ENCODE measurements at places on chromosomes 2 and 18.

DNA sequence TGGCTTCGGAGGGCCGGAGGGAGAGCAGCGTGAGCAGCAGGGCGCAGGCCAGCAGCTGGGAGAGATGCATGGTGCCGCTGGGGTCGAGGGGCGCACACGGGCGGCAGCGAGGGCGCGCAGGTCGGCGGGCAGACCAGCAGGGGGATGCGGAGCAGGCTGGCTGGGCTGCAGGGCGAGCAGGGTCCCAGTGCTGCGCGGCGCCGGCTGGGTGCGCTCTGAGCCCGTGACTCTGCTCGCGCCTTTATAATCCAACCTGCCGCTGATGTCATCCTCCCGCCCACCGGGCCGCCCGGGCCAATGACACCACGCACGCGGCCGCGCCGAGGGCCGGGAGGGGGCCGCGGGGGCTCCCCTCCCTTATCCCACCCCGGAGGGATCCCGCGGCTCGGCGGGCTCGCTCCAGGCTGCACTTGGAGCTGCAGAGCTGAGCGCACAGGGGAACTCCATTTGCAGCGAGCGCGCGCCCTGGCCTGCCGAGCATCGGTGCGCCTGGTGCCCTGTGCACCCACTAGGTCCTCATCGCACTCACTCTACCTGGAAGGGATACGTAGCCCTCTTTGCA, at the start of gene NPPC:
Gene NPPC (minus strand): TSS at position 217 of the 562 bp plus-strand sequence. CDS start 147 bp downstream, at position 70.
- DNase-seq = no peak

- DNase-seq = no peak
Measured at GRCh38 chr18:24432618-24433017, 6.1 kb downstream of the IMPACT start.

DNA sequence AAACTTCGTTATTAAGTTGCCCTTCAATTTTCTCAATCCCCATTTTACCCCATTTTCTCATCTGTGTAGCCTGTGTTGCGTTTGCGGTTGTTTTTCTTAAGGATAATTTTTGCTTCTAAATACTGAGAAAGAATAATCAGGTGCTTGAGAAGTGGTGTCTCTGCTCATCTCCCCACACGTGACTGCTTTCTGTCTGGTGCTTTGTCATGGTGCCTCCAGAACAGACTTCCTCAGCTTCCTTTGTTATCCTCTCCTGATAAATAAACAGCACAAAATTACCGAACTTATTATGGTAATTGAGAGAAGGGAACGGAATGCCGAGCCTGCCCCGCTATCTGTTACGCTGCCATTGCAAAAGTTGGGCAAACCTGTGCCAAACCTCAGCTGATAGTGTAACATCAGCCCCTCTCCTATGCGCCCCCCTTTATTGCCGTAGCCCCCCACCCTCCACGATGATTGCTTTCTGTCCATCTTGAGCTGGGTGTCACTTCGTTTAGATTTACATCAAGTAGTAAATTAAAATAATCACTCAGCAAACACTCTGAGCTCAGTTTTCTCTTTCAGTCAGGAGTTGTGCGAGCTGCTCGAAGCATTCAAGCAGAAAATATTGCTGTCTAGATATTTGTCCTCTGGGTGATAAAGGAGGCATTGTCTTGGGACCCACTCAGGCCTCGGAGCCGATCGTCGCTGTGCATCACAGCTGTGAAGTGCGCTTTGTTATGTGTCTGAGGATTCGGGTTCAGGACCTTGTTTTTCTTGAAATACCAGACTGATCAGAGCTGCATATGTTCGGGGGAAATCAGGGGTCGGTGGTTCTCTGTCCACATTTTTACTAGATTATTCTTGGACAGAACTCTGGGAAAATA, 1008.5 kb upstream of the FANCL start:
- DNase-seq = peak; percentile 51

- DNase-seq = peak; percentile 50
Measured at GRCh38 chr18:58045242-58046092, 1.4 kb downstream of the NEDD4L start.

GRCh38 chr2:230068016-230068650, 591 bp downstream of the SLC16A14 start:
- DNase-seq = no peak

GRCh38 chr2:20641123-20641985, 9.5 kb downstream of the HS1BP3 start:
- no peak for DNase-seq

- DNase-seq = no peak
Measured at GRCh38 chr2:150482111-150482510, 5.4 kb downstream of the RND3 start.

DNA sequence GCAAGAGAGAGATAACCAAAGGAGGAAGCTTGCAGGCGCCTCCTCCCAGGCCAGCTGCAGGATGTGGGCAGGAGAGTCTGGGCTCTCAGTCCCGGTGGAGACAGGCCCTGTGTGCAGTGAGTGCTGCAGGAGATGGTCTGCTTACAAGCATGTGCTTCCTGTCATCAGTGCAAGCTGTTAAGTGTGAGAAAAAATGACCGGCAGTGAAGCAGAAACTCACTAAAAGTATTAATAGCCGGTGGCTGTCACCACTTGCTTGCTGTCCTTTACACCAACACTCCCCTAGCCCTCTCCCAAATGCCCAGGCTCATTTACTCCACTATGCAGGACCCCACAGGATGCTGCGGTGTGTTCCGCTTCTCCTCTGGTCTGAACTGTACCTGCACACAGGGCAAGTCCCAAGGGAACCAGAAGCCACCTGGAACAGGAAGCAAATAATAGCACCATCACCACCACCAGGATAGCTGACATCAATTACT, 435.6 kb upstream of the HS6ST1 start:
- DNase-seq = no peak

DNA sequence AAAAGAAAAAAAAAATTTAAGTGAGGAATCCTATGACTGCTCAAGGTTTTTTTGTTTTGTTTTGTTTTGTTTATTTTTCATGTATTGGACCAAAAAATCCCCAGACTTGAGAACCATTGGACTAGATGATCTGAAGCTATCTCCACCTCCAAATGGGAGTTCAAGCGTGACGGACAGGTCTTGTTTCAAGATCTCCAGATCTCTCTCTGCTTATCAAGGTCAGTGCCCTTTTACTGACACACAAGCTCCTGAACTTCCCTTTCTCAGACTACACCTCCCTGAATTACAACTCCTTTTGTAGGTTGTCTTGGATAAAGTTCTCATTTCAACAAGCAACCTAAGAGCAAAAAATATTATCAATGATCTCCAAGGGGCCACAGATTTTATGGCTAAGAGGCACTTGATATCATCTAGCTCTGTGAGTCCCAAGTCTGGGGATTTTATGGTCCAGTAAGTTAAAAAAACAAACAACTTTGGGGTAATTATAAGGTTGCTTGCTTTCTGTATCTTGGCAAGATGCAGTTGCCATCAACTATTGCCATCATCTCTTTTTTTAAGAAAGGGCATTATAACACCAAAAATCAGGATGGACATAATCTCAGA, 396.0 kb upstream of the ATP5MC3 start:
- no peak for DNase-seq

DNA sequence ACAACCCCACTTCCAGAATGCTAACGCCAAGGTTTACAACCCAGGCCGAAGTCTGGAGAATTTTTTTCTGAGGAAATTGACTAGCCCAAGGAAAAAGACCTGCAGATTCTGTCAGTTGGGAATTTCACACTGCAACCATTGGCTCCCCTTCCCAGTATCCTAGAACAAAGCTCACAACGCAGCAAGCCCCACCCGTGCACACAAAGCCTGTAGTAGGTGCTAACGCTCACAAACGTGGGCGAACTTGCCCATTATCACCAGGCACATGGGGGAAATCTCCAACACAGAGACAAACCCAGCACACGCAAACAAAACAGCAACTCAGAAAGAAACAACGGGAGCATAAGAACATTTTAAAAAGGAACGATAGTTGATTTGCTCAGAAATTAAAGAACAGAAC, 265.1 kb downstream of the EIPR1 start:
- no peak for DNase-seq

DNA sequence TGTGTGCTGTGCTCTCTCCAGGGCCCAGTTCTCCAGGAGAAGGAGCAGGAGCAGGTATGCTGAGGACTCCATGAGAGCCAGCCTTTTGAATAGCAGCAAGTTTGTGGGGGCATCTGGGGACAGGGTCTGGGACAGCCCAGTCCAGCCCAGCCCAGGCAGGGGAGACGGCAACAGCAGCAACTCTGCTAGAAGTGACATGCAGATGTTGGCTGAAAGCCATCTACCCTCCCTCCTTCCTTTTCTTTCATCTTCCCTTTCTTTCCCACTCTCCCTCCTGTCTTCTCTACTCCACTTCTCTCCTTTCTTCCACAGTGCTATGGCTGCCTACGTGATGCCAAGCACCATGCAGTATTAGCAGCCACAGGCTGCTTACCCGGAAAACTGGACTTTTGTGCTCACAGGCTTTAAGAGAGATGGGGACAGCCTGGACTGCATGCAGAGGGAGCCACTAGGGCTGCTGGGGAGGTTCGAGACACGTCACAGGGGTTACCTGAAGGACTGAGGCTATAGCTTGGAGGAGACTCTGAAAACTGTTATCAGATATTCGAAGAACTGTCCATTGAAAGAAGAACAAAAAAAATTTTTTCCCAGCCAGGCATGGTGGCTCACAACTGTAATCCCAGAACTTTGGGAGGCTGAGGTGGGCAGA, 23.8 kb upstream of the YWHAQ start:
- DNase-seq = no peak

- no peak for DNase-seq
Measured at GRCh38 chr2:42050703-42051542, 3.1 kb downstream of the PKDCC start.

DNA sequence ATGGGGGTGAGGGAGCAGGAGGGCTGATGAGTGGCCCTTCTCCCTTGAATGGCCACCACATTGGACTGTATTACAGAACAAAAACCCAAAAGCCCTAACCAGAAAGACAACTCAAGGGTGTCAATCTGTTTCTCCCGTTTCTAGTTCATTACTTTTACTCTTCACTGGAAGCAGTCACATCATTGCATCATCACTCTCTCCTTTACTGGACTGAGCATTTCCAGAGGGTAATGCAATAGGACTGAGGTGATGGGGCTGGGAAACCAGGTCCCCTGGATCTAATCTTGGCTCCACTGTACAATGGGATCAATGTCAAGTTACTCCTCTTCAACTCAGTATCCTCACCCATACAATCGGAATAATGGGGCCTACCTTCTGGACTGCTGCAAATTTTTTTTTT, 56.1 kb downstream of the BCL2 start:
- DNase-seq = no peak

- no peak for DNase-seq
Measured at GRCh38 chr18:44474591-44474990, 206.1 kb upstream of the SETBP1 start.

DNA sequence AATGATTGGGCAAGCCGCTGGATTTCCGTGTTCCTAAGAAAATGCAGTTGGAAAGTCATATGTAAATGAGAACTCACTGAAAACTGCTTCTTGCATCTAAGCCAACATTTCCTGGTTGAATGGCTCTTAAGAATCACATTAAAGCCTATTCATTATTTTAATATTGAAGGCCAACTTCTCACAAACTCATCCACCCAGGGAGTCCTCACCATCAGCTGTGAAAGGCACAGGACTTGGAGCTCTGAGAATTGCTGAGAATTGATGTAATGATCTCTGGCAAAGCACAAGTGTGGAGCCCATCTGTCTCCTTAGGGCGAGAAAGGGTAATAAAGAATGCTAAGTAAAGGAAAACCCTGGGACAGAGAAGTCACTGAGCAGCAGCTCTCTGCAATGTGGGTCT, 55.9 kb upstream of the APCDD1 start:
- no peak for DNase-seq

DNA sequence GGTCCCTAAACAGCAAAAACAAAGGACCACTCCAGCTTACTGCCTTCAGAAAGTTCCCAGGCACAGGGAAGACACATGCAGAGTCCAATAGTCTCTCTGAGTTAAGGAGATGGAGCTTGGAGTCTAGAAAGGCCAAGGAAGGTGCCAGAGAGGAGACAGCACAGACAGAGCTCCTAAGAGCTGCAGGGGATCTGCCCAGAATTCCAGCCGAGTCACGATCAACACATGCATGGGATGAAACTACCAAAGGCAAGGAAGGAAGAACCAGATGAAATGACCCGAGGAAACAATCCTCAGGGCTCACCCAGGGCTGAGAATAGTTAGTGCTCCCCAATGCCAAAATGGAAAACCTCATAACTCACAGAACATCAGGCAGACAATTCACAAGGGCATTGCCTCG, 15.4 kb downstream of the METTL4 start:
- DNase-seq = no peak

DNA sequence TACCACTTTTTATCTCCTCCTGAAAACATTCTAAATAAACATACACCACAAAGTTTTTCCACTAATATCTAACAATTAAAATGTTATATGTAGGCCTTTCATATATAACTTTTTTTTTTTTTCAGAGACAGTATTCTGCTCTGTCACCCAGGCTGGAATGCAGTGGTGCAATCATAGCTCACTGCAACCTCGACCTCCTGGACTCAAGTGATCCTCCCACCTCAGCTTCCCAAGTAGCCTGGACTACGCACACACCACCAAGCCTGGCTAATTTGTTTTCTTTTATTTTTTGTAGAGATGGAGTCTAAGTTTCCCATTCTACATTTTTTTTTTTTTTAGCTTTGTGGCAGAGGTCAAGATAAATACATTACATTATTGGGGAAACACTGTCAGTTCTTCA, 1612.6 kb upstream of the NXPH2 start:
- no peak for DNase-seq

- DNase-seq = no peak
Measured at GRCh38 chr2:109404681-109405080, 209.1 kb downstream of the SEPTIN10 start.

DNA sequence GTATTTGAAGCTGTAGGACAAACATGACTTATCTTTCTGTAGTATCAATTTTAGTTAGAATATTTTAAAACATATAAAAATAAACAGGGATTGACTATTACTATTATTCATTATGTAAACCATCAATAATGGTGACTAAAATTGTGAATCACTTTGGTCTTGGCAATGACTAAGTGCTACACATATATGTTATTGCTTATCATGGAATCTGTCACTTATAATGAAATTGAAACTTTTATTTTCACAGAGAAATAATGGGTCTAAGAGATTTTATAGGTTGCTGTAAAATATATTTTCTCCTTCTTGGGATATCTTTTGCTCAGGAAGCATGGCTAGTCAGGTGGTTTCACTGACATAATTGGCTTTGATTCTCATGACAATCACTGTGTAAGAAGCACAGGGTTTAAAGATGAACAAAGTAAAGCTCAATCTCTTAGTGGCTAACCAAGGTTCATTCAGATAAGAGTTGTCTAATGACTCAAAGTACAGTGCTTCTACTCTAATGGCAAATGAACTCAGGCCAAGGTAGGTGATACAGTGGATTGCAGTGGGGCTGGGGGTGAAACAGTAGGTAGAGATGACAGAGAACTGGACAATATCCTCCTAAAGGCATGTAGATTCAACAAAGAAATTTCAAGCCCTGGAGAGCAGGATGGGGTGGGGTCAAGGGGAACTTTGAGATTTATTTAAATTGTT, 98.6 kb upstream of the FANCL start:
- DNase-seq = no peak

DNA sequence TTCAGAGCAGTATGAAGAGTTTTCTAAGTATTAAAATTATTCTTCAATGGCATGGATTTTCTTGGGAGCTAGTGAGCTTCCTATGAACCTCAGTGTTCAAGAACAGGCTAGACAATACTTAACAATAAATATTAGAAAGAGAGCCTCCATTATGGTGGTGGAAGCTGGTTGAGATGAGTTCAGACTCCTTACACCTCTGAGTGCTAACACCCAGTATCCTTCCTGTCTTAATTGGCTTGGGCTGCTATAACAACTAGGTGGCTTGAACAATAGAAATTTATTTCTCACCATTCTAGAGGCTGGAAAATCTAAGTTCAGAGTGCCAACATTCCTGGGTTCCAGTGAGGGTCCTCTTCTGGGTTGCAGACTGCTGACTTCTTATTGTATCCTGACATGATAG, 369.4 kb upstream of the HNRNPA3 start:
- DNase-seq = no peak

Data from NCI-H187 treated with DMSO at 0.1 percent for 48 hours (cell line).